ENCODE measurements at places on chromosomes 16 and 17.

DNA sequence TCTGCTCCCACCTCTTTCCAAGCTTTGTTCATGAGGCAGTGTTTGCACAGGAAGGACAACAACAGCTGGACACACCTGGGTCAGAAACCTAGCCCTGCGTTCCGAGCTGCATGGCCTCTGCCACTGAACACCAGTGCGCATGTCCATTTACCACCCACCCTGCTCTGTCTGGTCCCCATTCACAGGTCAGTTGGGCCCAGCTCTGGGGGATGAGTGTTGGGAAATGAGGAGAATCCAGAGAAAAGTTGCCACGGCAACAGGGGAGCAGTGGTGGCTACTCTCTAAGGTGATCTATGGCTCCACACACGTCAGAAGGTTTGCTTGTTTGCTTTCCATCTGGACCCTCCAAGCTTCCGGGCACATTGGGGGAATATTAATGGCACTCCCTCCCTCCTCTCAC lies 70.4 kb upstream of the ASIC2 start:
- no peak for DNase-seq

- no peak for DNase-seq
Measured at GRCh38 chr17:31357839-31358394, 33.6 kb upstream of the RAB11FIP4 start.

DNA sequence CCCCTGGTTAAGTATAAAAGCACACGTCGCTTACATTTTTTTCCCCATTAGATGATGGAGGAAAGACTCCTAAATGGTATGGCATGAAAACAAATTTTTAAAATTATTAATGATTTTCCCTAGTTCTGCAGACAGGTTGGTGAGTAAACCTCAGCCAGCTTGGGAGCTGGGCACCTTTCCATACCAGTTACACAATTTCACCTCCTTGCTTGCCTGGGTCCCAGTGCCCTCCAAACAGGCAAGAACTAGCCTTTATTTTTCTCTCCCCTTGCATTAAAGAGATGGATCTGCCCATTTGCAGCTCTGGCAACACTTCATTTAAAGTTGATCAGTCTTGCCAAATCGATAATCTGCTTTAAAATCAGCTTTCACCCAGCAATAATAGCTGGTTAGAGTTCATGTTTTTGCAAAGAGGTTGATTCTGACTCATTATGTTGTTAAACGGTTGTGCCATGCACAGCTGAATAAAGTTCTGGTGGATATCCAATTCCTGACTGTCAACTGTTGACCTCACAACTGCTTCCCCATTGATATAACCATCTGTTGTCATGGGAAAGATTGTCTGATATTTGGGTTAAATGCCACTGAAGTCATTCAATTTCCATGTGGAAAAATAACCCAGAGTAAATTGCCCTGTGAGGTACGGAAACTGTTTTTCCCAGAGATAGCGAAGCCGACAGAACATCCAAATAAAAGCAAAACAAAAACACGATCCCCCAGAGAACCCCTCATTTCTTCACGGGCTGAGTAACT lies 1.3 kb downstream of the C17orf58 start:
- no peak for DNase-seq

DNA sequence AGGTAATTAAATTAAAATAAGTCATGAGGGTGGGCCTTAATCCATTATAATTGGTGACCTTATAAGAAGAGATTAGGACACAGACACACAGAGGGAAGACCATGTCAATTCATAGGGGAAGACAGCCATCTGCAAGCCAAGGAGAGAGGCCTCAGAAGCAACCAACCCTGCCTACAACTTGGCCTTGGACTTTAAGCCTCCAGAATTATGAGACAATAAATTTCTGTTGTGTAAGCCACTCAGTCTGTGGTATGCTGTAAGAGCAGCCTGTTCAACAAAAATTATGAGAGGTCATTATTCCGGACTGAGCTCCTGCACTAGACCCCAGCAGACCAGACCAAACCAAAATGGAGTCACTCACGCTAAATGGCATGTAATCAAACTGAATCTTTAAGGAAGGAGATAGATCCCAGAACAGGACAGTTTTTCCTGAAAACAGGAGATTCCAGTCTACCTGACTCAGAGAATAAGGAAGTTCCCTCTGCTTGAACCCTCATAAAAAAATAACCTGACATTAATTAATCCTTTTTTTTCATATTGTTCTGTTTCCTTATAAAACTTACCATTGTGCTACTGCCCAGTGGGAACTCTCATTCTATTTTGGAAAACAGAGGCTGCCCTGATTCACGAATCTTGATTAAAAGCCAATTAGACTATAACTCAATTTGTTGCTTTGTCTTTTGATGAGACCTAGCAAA lies 74.3 kb downstream of the DNAH3 start:
- no peak for DNase-seq

- DNase-seq, result no peak
Measured at GRCh38 chr17:73798111-73798748, 154.0 kb upstream of the SDK2 start.

- DNase-seq, result no peak
Measured at GRCh38 chr16:31301708-31302400, 42.1 kb downstream of the ITGAM start.

DNA sequence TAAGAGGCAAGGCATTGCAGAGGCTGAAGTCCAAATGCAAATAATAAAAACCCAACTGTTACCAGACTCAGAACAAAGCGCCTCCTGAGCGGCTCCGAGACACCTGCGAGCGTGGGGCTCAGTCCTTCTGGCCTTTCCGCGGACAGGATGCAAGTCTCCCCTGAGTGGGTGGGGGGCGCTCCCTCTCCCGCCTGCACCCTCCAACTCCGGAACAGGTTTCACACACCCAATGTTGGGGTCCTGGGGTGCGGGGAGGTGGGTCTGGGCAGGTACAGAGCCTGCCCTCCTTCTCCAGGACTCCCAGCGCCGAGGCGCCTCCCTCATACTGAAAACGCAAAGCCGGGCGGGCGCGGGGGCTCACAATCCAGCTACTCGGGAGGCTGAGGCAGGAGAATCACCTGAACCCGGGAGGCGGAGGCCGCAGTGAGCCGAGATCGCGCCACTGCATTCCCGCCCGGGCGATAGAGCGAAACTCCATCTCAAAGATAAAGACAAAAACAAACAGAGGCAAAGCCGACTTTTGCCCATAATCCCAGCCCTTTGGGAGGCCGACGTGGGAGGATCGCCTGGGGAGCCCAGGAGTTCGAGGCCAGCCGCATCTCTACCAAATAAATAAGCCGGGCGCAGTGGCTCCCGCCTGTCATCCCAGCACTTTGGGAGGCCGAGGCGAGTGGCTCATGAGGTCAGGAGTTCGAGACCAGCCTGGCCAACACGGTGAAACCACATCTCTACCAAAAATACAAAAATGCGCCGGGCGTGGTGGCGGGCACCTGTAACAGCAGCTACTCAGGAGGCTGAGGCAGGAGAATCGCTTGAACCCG lies 893 bp downstream of the GINS2 start:
- DNase-seq, result no peak

DNA sequence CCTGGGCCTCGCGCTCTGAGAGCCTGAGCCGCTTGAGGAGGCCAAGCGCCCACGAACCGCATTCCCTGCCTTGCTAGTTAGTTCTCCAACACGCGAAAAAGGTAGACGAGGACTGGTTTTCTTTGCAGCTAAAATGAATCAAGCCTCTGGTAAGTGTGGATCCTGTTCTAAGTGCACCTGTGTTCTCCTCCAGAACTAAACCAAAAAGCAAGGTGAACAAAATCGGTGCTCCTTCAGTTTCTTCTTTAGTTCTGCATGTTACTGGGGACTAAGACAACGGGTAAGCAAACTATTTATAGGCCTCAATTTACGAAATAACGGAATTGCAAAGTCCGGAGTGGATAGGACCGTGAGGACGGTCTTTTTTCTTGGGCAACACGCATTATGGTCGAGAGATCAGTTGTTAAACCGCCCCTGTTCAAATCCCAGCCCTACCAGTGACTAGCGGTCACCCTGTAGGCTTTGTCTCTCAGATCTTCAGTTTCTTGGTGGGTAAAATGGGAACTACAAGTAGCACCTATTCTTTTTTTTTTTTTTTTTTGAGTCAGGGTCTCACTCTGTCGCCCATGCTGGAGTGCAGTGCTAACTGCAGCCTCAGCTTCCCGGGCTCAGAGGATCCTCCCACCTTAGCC lies 993 bp upstream of the ANKRD11 start:
- no peak for DNase-seq

DNA sequence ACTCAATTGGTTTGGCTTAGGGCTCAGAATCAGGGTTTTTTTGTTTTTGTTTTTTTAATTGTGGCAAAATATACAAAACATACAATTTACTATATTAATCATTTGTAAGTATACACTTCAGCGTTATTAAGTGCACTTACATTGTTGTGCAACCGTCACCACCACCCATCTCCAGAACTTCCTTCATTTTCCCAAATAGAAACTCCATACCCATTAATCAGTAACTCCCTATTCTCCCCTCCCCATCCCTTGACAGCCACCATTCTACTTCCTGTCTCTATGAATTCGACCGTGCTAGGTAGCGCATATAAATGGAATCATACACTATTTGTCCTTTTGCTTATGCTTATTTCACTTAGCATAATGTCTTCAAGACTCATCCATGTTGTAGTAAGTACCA lies 45.2 kb upstream of the DHX40 start:
- no peak for DNase-seq

- no peak for DNase-seq
Measured at GRCh38 chr16:86133377-86133776, 234.4 kb downstream of the IRF8 start.

- no peak for DNase-seq
Measured at GRCh38 chr16:305916-306626, 23.1 kb downstream of the PDIA2 start.

DNA sequence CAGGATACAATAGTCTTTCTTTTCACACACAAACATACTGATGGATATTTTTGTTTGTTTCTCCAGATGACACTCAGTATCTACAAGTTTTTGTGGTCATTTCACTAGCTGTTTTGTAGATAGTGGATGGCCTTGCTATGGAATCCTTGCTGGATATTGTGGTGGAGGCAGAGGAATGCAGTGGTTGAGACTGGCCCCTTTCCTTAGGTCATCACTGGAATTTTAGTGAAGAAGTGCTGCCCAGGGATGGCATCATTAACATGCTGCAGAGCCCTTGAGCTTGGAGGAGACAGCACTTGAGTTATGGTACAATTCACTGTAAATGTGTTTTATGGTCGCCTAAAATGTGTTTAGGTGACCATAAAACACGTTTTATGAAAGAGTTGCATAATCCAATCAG lies 455.9 kb upstream of the HSBP1 start:
- no peak for DNase-seq

DNA sequence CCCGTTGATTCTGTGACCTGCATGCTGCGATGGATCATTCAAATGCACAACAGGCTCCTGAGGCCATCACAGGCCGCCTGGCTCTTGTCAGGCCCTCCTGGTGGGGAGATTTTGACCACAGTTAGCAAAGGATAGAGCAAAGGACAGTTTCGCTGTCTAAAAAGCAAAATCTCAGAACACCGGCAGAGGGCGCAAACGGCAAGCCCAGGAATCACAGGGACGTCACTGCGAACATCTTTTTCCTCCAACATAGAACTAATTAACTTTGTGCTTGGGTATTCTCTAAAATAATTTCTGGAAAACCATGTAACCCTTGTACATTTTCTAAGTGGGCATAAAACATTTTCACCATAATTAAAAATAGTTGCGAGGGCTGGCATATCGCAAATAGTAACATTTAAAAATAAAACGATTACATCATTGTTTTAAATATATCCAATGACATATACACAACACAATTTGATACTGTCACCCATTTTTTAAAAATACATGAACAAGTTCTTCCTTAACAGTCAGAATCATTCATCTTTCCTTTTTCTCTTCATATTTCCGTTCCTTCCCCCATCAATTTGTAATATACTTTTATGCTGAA lies 19.7 kb upstream of the SLC47A1 start:
- DNase-seq, result peak; percentile 30

DNA sequence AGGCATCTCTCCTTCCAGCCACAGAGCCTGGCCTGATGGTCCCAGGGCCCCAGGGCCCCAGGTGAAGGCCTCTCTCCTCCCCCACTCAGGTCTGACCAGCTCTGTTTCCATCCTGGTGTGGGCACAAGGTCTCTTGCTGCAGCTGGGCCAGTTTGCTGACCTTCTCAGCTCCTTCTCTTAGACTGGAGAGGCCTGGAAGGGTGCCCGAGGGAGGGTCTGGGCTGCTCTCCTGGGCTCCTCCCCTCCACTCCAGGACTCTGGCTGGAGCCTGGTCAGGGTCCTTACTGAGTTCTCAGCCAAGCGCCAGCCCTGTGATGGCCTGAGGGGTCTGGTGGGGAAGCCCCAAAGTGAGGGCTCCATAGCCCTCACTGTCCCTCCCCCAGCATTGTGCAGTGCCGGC lies 12.4 kb downstream of the SOCS3 start:
- no peak for DNase-seq

GRCh38 chr17:53525590-53525989 lies 297.1 kb upstream of the KIF2B start:
- DNase-seq, result no peak

DNA sequence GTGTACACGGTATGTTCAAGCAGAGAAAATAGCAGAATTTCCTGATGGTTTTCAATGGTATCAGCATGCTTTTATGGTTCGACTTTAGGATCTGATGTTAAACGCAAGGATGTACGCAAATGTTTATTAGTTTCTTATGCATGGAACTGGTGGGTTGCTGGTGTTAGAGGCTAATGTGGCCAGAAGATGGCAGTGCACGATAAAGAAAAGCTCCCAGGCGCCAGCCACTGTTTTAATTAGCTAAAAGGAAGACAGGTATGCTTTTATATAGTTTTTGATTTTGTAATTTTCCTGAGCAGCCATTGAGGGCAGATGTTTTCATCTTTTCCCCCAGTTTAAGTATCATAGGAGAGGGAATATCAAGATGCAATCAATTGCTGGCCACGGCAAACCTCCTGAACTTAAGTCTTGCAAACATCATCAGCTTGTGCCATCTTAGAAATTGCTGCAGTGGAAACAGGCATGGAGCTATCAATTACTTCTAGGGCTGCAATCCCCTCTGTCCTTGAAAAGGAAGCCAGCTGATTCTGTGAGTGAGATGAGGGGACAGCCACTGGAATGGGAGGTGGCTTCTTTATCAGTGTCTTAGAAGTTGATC lies 648.5 kb upstream of the RBFOX1 start:
- DNase-seq, result peak; percentile 34

- no peak for DNase-seq
Measured at GRCh38 chr16:17013038-17013437, 457.7 kb downstream of the XYLT1 start.

GRCh38 chr17:49964303-49964768 lies 4.7 kb upstream of the DLX4 start:
- DNase-seq, result no peak

Measured in cerebellar nuclear complex (tissue), 1 donor.